Calu3 (cell line): ENCODE measurements at places on chromosomes 1 and 21. TPM values are rescaled to one million over a fixed set of nuclear protein-coding genes. Genes with fewer than 3 reads are reported as not detected.

The SPRR2F gene
- not detected in 2 replicates for total RNA-seq

The UFC1 gene
- total RNA-seq: 77.5 and 85.8 TPM in 2 replicates

The PGLYRP3 gene
- not detected in 2 replicates for total RNA-seq

The TBX19 gene
- 3.3 and 3.5 TPM in 2 replicates for total RNA-seq

The RGS18 gene
- not detected in 2 replicates for total RNA-seq

The SOX13 gene
- 21.8 and 27.9 TPM in 2 replicates for total RNA-seq

The CAPN9 gene
- total RNA-seq: not detected in 2 replicates

The BNIPL gene
- 1.2 and 2.4 TPM in 2 replicates for total RNA-seq

The KCNA2 gene
- total RNA-seq: not detected in 2 replicates
